Tibial artery (tissue), 4 donors: ENCODE measurements at places on chromosomes 5 and 9.

DNA sequence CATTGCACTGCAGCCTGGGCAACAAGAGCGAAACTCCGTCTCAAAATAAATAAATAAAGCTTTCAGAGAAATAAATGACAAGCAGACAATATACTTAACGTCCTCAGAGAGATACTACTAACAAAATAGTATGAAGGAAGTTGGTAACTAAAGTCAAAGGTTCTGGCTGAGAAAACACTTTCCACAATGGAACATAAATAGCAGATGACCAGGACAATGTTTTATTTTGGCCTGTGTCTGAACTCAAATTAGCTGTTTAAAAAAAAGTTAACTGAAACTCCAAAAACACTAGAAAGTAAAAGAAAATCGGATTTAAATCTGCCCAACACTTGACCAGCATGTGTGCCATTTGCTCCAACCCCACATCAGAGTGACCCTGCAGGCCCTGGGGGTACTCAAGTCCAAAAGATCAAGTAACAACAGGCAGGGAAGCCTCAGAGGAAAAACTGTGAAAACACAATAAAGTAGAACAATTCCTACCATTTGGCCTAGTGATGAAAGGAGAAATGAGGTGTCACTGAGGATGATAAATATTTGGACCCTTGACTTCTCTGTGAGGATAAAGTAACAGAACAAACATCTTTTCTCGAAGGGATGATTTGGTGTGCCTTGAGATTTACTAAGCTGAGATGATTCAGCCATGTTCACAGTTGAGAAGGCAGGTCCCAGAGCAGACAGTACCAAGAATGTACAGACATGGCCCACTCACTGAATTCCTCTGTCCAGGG lies 47.7 kb downstream of the LHFPL2 start:
- no peak for DNase-seq

DNA sequence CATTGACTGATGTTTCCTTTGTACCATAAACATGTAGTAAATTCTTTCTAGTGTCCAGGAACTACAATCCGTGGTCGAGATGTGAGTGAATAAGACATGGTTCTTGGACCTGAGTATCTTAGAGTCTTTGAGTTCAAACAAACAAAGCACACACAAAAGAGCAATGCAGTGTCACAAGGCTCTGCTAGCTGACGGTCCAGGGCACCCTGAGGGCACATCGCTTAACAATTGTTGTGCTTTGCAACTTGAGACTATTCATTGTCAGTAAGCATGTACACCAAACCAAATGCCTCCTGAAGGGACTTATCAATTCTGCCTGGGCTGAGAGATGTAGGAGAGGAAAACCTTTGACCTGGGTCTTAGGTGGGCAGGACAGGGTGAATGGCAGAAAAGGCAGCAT lies 84.8 kb downstream of the CAMK4 start:
- DNase-seq = no peak

- DNase-seq = no peak
Observed at GRCh38 chr5:125109293-125109692, 362.9 kb upstream of the ZNF608 start.

DNA sequence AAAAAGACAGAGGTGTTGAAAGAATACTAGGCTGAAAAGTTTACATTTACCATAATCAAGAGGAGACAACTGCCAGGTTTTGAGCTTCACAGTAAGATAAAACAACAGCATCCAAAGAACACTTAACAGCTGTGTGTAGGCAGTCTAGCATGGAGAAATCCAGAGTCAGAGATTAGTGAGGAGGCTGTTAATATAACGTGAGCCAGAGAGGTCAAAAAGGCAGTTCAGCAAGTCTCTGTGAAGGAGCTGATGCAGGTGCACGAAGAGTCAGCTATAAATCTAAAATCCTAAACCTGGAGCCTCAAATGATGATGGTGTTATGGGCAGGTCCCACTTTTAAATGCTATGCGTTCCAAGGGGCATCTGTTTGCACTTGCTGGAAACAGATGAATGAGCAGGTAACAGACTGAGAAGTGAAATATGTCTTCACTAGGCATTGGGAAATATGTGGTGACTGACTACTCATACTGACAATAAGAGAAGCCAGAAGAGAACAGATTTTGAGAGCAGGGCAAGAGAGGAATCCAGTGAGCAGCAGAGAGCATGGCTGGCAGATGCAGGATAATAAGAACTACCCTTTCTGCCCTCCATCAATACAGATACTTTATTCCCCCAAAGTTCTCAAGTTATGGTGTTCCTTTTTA lies 8.7 kb downstream of the APTX start:
- no peak for DNase-seq

DNA sequence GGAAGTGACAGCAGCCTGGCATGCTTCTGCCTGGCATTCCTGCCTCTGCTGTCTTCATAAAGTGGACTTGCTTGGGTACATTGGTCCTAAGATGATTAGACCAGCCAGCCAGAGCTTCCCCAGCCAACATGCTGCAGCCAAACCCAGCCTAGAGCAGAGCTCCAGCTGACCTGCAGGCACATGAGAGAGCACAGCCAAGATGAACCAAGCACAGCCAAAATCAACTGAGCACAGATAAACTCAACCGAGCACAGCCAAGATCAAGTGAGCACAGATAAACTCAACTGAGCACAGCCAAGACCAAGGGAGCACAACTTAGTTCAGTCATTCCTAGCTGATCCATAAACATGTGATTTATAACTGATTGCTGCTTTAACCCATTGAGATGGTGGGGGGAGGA lies 266.5 kb downstream of the MSX2 start:
- peak; percentile 76 for DNase-seq
